Glutamatergic neuron (in vitro differentiated cells): ENCODE measurements at places on chromosomes 3 and 15. TPM values are rescaled to one million over a fixed set of nuclear protein-coding genes. Genes with fewer than 3 reads are reported as not detected.
A peak's percentile ranks its signal among the peaks of the same experiment; 100 is the strongest.

DNA sequence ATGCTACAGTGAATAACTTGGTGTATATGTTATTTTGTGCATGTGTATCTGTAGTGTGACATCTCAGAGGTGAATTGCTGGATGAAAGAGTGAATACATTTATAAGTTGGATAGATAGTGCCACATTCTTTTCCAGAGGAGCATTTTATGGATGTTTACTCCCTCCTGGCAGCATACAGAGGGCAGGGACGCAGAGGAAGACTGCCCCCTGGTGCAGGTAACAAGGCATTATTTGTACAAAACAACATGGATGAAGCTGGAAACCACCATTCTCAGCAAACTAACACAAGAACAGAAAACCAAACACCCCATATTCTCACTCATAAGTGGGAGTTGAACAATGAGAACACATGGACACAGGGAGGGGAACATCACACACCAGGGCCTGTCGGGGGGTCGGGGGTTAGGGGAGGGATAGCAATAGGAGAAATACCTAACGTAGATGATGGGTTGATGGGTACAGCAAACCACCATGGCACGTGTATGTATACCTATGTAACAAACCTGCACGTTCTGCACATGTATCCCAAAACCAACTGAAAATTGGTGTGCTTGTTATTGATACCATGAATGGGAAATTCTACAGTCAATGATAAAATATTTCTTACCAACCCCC, 57.9 kb upstream of the CTXND1 start:
- DNase-seq = peak; percentile 58

DNA sequence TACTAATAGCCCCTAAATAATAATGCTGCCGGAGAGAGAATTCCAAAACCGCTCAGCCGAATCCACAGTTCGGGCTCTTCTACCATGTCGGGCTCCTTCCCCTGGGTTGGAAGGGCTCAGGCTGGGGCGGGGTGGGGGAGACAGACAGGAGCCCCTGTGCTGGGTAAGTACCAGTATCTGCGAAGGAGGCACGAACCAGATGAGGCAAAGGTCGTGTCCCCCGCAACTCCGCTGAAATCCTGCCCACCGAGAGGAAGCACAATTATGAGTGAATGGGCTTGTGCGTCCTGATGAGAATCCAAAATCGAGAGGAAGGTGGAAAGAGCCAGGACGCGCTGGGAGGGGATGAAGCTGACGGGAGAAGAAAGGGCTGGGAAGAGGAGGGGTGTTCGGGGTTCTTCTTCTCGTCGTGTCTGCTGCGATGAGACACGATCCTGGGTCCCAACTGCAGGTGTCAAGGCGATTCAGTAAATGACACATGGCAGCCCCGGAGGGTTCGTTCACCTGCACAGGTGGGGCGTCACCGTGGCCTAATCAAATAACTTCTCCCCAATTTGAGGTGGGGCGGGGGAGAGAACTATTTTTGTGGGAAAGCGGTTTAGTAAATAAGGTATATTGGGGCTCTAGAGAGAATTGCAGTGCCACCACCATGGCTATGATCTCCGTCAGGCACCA, 707 bp upstream of the FAM81A start:
- peak; percentile 21 for DNase-seq

DNA sequence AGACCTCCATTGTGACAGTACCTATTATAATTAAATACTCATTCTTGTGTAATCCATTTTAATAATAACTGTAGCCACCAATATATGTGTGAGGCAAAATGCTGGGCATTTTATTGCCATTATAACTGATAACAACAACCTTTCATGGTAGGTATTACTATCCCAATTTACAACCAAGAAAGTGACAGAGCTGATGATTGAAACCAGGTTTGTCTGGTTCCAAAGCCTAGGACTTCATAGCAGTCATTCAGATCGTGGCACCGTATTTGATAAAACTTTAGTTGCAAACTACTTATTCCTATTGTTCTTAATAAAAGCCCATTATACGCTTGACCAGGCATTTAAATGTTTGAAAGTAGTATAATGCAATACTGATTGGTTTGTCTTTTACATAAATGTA, 26.4 kb upstream of the VILL start:
- no peak for DNase-seq

ROBO1 gene
- total RNA-seq = 505 TPM

GRCh38 chr3:24523215-24523614, 28.6 kb upstream of the THRB start:
- DNase-seq = no peak

DNA sequence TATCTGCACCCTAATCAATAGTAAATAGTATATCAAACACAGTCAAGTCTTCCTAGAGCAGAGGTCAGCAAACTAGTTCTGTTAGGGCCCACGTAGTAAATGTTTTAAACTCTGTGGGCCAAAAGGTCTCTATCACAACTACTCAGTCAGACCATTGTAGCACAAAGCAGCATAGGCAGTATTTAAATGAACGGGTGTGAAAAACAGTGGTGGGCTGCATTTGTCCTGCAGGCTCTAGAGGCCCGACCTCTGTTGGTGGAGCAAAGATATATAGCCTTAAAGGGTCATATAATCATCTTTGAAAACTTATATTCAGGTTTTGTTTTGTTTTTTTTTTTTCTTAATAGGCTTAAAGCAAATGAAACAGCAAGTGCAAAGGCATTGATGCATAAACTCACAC, 326.4 kb upstream of the TRIM42 start:
- DNase-seq = no peak

EBLN2 gene
- 5.7 TPM for total RNA-seq

STRIT1 gene
- total RNA-seq = not detected

DNA sequence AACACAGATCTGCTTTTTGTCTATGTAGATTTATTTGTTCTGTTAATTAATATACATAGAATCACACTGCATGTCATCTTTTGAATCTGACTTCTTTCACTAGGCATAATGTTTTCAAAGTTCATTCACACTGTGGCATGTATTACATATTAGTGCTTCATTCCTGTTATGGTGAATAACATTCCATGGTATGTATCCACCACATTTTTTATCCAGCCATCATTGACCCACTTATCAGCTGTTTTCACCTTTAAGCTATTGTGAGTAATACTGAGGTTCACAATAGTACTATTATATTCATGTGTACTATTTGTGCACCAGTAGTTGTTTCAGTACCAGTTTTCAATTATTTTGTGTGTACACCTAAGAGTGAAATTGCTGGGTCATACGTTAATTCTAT, 230.6 kb upstream of the CNTN3 start:
- DNase-seq = no peak

DNA sequence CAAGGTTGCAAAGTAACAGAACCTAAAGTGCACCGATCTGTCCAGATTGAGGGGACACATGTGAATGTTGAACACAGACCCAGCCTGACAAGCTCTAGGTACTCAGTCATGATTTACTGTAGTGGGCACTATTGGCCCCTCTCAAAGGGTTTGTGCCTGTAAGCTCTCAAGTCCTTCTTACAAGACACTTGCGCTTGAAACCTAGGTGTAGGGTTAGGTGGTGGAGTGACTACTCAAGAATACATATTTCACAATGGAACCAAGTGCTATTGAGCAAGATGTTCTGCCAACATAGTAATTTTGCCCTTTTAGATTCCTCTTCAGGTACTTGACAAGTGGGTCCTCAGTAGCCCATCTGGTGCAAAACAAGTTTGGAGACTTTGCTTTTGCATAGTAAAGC, 169.9 kb downstream of the AKAP13 start:
- DNase-seq = no peak

ATG3 gene
- total RNA-seq = 33.6 TPM

DNA sequence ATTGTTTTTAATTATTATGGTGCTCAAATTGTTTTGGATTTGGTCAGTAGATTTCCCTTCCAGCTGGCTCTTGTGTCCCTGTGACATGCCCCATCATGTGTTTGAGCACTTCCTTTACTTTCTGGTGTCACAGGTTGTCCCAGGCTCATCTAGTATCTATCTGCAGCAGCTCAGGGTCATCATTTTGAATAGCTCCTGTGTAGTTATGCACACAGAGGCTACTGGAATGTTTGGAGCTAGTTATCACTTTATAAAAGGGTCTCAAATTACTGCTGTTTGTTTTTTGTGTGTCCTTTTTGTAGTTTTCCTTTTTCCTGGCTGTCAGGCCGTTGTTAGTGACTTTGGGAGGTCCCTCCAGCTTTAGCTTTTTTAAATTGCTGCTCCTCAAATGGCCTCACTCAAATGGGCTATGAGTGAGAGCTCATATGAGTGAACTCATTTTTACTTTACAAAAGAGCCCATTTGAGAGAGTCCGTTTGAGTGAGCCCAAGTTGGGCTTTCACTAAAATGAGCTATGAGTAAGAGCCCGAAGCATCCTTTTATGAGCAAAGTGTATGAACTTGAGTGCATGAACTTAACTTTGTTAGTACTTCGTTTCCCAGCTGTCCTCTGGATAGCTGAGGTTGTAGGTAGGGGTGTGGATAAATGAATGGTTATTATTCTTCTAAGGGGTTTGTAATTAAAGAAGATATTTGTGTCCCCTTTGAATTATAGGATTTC, 43.8 kb downstream of the SQOR start:
- DNase-seq = no peak

MB21D2 gene
- 42.5 TPM for total RNA-seq

- DNase-seq = peak; percentile 46
Measured at GRCh38 chr15:93331545-93332167, 242.6 kb upstream of the RGMA start.

DNA sequence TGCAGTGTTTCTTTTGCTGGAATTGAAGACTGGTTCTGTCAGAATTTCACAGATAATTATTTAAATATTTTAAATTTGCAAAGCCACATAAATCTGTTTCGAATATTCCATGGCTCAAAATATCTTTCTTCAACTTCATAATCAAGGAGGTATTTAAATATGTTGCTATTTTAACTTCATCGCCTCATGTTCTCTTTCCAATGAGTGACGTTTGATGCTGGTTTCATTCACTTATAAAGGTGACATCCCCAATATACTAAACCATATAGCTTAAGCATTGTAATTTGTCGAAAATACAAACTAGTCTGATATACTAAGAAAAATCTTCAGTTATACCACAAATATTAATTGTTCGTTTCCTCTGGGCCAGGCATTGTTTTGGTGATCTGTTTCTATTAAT, 22.5 kb downstream of the MBNL1 start:
- DNase-seq = no peak

DNA sequence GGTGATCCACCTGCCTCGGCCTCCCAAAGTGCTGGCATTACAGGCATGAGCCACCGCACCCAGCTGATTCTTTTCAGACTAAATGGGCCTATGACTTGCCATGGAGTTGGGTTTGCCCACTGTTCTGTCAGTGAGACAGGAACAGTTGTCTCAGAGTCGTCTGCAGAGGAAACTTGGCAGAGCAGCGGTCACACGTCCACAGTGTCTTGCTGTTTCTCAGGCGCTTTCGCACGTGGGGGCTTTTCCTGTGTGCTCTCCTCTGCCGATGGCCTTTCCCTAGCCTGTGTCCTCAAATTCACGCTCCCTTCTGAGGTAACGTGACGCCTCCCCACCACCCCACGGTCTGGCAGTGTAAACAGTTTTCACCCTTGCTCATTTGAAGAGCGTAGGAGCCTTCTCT, 11.3 kb downstream of the TMEM44 start:
- no peak for DNase-seq

GRCh38 chr3:53495520-53496391, 1.3 kb downstream of the CACNA1D start:
- DNase-seq = peak; percentile 43

GRCh38 chr15:57993409-57994145, 71.9 kb downstream of the ALDH1A2 start:
- DNase-seq = no peak

GRCh38 chr3:155581579-155581978, 163.3 kb downstream of the PLCH1 start:
- no peak for DNase-seq

GRCh38 chr3:10353160-10353559, 32.2 kb upstream of the SEC13 start:
- no peak for DNase-seq

GRCh38 chr3:110810356-110810755, 261.3 kb upstream of the NECTIN3 start:
- DNase-seq = no peak

ADCY5 gene
- total RNA-seq = 2.1 TPM

RHOV gene
- 1.8 TPM for total RNA-seq

SPINK8 gene
- total RNA-seq = not detected

- peak; percentile 68 for DNase-seq
Measured at GRCh38 chr3:194296454-194297263, 54.5 kb downstream of the CPN2 start.

SOX2 gene
- 23.5 TPM for total RNA-seq

CDCP1 gene
- total RNA-seq = 0.71 TPM

DNA sequence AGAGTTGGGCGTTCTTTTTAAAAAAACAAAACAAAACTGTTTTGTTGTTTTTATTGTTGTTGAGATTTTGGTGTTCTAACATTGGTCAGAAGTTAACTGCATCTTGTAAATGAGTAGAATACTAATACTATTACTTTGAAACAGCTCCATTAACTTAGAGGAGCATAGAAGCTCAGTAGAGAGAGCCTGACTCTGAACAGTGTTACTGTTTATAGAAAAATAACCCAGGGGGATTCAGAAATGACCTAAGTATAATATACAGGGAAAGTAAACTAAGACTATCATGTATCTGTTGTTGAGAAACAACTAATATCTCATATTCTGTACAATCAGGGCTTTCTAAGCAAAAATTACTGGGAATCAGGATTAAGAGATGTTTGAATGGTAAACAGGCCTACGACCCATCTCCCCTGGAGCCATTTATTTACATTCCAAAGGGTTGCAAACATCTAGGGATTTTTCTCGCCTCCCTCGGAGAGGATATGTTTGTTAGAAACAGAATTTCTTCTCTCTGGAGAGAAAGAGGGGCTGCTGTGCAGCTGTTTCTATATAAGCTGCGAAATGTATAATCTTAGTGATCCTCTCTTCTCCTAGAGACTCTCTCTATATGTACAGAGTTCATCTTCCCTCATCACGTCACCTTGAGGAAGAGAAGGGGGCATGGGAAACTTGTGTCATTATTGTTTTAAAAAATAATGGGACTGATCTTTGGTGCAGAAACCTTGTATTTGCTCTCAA, 827.5 kb upstream of the DPPA4 start:
- no peak for DNase-seq

GRCh38 chr3:174488527-174488926, 370.6 kb upstream of the NAALADL2 start:
- DNase-seq = no peak

CSNK1G1 gene
- 34.2 TPM for total RNA-seq

MKRN2OS gene
- not detected for total RNA-seq

- peak; percentile 4 for DNase-seq
Measured at GRCh38 chr15:41993472-41994170, 21.3 kb upstream of the EHD4 start.

GRCh38 chr3:59426821-59427565, 377.2 kb upstream of the CFAP20DC start:
- DNase-seq = no peak

- DNase-seq = no peak
Measured at GRCh38 chr15:75663931-75664421, 16.3 kb downstream of the SNX33 start.

DNA sequence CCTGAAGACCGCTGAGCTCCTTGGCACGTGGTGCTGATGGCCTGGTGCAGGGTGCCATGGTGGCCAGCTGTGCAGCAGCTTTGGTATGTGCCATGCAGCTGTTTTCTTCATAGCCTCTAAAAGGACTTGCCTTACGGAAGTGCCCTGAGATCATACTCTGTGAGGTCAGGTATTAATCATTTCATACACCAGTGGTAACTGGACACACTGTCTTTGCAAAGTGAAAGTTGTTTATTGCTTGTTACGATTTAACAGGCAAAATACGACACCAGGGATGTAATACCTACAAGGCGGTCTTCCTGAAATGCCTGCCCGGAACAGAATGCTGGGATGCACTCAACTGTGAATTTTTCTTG, 184.6 kb downstream of the ATP10A start:
- DNase-seq = no peak
